ENCODE measurements at places on chromosomes 13 and 19.

DNA sequence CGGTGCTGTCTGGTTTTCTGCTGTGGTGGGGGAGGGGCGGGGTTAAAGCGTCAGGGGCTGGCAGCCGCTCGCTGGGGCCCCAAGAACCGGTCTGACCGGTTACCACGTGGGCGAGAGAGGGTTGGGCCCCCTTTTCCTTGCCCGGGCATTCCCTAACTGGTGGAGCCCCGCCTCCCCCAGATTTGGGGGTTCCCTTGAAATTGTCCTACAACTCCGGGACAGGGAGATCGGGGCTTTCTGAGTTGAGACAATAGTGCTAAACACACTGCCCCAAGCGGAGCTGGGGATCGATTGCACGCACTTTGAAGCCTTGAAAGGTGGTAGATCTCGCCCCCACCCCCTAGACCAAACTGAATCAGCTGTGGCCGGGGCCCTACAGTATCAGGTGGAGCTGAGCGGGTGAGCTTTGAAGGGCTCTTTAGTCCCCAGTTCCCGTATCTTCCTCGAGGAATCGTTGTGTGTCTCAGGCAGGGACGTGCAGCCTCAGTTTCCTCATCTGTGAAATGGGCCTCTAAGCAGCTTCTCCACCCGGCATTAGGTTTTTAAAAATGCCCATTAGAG lies 4.8 kb downstream of the IER2 start:
- DNase-seq = no peak

DNA sequence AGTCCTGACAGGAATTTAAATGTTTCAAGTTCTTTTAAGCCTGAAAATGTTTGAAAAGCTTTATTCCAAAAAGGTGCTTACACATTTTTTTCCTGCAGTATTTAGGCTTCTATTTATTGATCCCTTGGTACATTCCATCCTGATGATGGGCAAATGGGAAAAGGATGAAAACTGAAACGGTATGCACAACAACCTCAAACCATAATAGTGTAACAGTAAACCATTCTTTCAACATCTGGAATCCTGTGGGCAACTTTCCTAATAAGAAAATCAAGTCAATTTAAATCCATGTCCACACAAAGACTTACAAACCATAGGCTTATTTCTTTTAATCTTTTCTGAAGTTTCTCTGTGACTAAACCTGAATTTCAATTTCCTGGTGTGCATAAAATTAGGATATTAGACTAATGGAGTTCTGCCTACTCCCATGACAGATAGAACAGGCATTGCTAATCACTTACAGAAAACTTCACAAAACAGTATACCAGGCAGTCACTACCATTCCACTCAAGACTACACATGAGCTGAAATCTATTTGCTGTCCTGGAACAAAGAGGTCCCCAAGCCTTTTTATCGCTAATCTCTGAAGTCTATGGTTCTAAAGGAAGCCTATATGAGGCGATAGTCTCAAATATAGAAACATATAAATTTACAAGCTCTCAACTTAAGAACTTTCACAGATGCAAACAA lies 103.3 kb downstream of the DLEU7 start:
- DNase-seq = no peak

- no peak for DNase-seq
Observed at GRCh38 chr13:49246850-49247642, 679 bp upstream of the CDADC1 start.

- DNase-seq = no peak
Observed at GRCh38 chr13:22161871-22162270, 491.0 kb downstream of the FGF9 start.

- DNase-seq = no peak
Observed at GRCh38 chr13:63435667-63436324, 2020.1 kb upstream of the PCDH20 start.

- no peak for DNase-seq
Observed at GRCh38 chr13:97884707-97885468, 68.6 kb upstream of the IPO5 start.

GRCh38 chr13:90105276-90105675 lies 1242.2 kb upstream of the MIR17HG start:
- DNase-seq = no peak

DNA sequence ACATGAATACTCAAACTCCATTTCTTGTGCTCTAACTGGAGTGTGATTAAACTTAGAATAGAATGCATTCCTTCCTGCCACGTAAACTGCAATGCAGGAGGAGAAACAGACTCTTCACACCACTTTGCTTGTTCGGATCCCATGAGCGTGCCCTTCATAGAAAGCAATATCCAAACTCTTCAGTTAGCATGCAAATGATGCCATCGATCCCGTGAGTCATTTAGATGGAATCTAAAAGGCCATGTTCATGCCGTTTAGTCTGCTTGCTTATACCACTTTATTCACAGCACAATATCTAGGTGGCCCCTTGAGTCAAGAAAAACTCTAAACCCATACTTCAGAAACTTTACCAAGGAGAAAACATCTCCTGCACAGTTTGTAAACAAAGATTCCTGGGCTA lies 225.8 kb downstream of the OXGR1 start:
- DNase-seq = no peak

- no peak for DNase-seq
Observed at GRCh38 chr19:51524666-51525264, 6.7 kb downstream of the SIGLEC6 start.

- no peak for DNase-seq
Observed at GRCh38 chr13:44050450-44051063, 170.9 kb downstream of the LACC1 start.

- DNase-seq = no peak
Observed at GRCh38 chr13:106527826-106528225, 7.6 kb downstream of the EFNB2 start.

GRCh38 chr19:18417250-18418028 lies 1.8 kb upstream of the SSBP4 start:
- DNase-seq = no peak

GRCh38 chr13:88144580-88144979 lies 473.4 kb downstream of the SLITRK5 start:
- peak; percentile 5 for DNase-seq

DNA sequence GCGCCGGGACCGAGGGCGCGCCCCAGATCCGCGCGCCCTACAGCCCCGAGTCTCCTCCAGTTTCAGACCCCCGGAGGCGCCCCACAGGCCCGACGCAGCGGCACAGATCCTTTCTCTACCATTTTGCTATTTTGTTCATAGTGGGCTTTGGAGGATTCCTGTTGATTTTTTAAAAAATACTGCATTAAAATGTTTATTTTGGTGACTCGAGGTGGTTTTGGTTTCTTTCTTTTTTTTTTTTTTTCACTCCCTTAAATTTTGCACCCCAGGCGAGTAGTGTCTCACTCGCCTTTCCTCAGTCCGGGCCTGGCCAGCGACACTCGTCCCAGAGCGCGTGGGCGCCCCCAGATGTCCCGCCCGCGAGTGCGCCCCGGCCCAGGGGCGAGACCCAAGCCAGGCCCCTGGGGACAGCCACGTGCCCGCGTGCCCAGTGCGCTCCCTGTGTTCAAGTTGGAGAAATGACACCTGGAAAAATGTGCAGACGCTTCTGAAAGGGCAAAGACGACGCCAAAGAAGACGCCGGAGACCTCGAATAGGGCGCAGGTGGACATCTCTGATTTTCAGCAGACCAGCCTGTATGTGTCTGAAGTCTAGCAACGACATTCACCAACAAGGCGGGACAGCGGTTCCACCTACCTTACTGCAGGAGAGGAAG lies 471 bp upstream of the INSR start:
- DNase-seq = no peak

GRCh38 chr19:7674010-7675005 lies 2.6 kb upstream of the MCEMP1 start:
- DNase-seq = no peak

DNA sequence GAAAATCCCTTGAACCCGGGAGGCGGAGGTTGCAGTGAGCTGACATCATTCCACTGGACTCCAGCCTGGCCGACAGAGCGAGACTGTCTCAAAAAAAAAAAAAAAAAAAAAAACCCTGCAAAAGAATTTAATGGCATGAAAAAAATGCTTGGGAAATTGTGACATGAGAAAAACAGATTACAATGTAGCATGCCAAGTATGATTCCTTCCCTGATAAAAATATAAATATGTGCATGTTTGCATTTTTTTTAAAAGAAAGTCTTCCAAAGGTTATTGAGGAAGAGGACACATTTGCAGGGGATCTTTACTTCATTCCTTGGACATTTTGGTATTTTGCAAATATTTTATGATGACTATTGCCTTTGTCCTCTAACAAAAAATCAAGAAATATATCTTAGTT lies 14.5 kb upstream of the ZBTB32 start:
- no peak for DNase-seq

DNA sequence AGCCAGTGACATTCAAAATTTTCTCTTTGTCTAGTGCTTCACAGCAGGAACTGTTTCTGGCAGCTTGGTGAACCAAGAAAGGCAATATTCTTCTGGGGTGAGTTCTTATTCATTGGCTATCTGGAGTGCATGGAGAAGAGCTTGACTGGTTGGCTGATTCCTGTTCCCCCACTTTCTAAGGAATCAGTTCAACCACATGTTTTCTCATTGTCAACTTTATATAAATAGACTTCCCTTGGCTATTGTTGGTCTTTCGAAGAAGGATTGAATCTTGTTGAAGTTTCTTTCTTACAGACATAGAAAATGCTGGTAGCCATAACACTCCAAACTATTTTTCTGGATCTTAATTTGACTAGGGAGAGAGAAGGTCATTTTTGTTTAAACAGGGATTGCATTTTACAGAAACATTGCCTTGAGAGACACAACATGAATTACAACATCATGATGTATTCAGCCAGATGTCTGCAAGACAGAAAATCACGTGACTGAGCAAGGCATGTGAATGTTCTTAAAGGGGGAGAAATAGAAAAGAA lies 85.2 kb downstream of the EDNRB start:
- DNase-seq = no peak

- DNase-seq = no peak
Observed at GRCh38 chr19:33405553-33406461, 32.3 kb downstream of the CEBPG start.

DNA sequence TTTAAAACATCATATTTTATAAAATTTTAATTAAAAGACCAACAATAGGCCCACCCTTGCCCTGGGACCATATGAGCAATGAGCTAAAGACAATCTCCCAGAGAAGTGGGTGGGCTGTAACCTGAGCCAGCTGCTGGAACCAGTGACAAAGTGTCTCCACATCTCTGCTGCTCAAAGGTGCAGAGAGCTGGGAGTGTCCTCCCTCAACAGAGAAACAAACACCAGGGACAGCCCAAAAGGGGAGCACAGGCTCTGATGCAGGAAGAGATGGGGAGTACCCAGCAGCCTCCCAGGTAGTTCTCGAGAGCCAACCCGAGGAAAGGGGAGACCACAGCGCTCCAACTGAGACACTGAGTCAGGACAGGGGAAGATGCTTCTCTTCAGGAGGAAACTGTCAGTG lies 39.1 kb downstream of the DOCK9 start:
- no peak for DNase-seq

GRCh38 chr19:35755550-35756376 lies 1.1 kb downstream of the HSPB6 start:
- DNase-seq = no peak

- DNase-seq = no peak
Observed at GRCh38 chr13:52361225-52361624, 44.7 kb downstream of the THSD1 start.

GRCh38 chr13:77725071-77725470 lies 27.6 kb downstream of the SLAIN1 start:
- no peak for DNase-seq

DNA sequence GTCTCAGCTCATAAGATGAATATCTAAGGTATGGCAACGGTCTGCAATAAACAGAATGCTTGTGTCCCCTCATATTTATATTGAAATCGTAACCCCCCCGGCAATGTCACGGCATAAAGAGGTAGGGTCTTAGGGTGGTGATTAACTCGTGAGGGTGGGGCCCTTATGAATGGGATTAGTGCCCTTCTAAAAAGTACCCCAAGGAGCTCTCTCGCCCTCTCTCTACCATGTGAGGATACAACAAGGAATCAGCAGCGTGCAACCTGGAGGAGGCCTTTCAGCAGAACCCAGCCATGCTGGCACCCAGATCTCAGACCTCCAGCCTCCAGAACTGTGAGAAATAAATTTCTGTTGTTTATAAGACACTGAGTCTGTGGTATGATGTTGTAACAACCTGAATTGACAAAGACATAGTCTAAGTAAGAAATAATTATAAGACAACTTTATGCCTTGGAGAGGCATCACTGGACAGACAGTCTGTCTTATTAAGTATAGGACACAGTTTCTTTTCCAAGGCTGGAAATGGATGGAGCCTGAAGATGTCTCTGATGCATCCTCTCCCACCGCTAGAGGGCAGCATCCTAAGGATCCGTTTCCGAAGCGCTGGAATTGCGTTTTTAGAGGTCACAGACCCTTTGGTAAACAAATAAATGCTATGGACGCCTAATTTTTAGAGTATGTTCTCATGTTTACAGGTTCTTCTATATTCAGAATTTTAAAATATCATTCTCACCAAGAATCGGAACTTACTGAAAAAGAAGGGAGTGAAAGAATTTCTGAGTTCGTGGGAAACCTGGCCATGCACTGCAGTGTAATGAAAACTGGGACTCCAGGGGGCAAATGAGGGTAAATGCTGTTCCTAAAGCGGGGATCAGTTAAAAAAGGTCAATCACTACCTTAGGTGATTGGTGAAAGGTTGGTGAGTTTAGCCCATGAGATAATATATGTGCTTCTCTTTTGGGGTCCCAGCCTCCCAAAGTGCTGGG lies 13.3 kb upstream of the LEUTX start:
- peak; percentile 43 for DNase-seq

DNA sequence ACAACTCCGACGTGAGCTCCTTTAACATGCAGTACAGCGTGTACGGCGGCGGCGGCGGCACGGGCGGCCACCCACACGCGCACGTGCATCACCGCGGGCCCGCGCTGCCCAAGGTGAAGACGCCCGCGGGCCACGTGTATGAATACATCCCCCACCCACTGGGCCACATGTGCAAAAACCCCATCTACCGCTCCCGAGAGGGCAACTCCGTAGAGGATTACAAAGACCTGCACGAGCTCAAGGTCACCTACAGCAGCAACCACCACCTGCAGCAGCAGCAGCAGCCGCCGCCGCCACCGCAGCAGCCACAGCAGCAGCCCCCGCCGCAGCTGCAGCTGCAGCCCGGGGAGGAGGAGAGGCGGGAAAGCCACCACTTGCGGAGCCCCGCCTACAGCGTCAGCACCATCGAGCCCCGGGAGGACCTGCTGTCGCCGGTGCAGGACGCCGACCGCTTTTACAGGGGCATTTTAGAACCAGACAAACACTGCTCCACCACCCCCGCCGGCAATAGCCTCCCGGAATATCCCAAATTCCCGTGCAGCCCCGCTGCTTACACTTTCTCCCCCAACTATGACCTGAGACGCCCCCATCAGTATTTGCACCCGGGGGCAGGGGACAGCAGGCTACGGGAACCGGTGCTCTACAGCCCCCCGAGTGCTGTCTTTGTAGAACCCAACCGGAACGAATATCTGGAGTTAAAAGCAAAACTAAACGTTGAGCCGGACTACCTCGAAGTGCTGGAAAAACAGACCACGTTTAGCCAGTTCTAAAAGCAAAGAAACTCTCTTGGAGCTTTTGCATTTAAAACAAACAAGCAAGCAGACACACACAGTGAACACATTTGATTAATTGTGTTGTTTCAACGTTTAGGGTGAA lies 6.6 kb downstream of the SLITRK5 start:
- DNase-seq = no peak
